ENCODE measurements at places on chromosomes 6 and 20.
A peak's percentile ranks its signal among the peaks of the same experiment; 100 is the strongest.

DNA sequence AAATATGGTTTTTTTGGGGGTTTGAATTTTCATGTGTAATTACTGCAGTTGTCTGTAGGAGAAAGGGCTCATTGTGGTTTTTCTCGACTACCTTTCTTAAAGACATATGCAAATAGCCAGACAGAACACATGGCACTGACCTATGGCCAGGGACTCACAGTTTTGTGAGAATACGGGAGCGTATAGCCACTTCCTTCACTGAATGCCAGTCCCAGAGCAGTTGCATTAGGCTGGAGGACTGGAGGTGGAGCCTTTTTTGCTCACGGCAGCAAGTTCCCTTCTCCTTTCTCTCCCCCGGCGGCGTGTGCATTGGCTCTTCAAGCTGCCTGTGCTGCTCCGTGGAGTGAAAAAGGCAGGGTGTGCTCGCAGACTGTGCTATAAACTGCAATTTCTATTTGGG, 114.9 kb downstream of the AKAP7 start:
- DNase-seq: peak; percentile 74

DNA sequence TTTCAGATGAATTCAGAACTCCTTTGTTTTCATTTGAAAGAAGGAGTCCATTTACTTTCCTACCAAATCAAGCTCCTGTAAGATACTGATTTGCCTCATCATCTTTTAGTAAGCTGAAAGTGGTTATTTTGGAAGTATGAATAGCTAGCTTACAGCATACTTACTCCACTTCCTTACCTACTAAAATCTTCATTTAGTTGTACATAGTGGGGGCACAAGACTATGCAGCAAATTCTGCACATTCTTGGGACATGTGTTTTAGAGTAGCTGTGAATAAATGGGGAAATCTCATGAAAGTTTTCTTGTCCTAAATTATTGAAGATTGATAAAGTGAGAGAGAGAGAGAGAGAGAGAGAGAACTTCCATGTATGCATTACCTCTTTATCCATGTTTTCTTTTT, 256.3 kb downstream of the OGFRL1 start:
- DNase-seq: no peak

DNA sequence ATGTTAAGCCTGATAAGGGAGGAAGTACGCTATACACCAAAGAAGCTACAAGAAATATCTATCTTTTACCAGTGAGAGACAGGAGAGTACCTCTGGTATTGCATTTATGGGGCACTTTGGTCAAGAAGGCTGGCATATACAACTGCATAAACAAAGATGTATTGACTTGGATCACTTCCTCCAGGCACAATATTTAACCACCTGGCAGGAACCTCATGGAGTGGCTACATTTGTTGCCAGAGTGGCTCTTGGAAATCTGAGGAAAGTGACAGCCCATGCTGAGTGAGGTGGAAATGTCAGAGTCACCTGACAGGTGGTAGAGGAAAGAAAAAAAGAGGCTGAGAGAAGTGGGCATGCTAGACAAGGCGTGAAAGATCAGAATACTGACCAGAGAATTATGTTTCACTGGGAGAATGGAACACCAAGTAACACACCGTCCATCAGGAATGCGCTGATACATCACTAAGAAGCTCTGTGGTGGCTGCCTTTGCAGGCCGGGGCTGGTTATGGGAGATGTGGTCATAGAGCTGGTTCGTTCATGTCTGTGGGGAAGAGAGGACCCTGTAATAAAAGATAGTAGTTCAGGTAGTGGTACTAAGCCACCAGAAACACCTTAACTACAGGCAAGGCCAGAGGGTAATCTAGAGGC, 61.4 kb upstream of the UFL1 start:
- DNase-seq: no peak

DNA sequence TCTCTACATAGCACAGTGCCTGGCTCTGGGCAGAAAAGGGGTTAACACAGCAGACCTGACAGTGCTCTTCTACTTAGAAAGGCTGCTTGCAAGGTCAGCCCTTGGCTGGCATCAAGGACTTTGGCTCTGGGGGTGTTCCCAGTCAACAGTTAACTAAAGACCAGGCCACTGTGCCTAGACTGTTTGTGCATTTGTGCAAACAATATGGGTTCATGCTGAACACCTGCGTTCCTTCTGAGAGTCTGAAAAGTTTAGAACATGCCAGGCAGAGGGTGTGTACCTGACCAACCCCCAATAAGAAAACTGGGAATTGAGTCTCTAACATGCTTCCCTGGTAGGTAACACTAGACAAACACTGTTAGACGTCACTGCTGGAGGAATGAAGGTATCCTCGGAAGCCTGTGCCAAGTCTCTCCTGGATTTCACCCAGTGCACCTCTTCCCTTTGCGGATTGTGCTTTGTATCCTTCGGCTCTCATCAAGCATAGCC, 110.7 kb downstream of the PDE10A start:
- no peak for DNase-seq

GRCh38 chr6:83707829-83708545, 914 bp downstream of the SNAP91 start:
- DNase-seq: no peak

GRCh38 chr6:112203577-112204349, 50.6 kb downstream of the LAMA4 start:
- DNase-seq: no peak

DNA sequence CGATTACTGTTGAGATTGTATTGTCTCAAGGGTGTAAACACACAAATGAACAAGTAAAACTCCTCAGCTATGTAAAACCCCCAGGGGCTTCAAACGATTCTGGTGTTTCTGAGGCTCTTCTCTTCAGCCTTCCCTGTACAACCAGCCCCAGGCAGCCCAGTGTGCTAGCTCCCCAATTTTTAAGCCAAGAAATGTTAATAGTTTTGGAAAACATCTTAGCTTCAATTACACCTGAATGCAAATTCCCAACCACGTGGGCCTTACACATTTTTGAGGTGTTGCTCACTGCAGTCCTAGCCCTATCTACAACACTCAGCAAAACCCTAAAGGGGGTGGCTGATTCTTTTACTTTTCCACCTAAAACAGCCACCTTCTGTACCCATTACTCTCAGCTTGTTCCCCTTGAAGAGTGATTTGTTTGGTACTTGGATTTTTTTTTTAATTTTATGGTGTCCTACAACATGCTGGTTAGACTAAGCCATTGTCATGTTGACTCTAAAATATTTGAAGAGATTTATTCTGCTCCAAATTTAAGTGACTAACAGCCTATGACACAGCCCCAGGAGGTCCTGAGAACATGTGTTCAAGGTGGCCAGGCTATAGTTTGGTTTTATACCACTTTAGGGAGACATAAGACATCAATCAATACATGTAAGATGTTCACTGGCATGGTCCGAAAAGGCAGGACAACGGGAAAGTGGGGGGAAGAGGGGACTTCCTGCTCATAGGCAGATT, 48.7 kb downstream of the ADAT2 start:
- DNase-seq: no peak

DNA sequence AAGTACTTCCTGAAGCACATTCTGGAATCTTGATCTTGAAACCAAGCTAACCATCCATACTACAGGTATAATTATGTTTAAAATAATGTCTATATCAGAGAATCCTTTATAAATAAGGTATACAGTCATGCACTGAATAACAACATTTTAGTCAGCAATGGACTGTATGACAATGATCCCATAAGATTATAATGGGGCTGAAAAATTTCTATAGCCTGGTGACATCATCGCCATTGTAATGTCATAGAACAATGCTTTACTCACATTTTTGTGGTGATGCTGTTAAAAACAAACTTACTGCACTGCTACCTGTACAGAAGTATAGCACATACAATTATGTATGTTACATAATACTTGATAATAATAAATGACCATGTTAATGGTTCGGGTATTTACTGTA, 31.8 kb downstream of the RNF146 start:
- no peak for DNase-seq

DNA sequence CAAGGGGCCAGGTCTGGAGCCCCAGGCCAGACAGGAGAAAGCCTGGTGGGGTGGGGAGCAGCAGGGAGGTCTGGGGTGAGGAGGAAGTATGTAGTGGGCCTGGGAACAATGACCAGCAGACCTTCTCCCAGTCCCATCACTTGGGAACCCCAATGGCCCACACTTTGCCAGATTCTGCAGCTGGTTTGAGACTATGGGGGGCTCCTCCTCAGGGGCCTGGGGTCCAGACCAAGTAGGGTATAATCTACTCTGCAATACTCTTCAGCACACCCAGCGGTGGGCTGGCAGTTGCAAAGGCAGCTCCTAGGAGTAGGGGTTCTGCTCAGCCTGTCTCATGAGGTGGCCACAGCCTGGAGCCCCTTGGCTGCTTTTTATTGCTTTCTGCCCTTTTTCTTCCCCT, 52.8 kb downstream of the NPEPL1 start:
- DNase-seq: no peak

DNA sequence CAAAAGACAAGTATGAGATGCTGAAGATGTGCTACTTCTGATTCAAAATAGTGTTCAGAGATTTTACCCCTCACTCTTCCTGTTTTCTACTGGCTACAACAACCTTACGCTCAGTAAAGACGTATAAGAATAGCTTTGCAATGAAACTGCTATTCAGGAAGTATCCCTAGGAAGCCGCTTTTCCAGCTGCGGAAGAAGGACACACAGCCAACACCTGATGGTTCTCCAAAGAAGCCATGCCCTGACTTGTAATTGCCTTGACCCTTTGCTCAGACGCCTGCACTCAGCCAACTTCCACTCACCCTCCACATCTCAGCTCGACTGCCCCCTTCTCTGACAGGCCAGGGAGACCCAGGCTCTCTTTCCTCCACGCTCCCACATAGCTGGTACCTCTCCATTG, 111.6 kb downstream of the DTNBP1 start:
- no peak for DNase-seq

DNA sequence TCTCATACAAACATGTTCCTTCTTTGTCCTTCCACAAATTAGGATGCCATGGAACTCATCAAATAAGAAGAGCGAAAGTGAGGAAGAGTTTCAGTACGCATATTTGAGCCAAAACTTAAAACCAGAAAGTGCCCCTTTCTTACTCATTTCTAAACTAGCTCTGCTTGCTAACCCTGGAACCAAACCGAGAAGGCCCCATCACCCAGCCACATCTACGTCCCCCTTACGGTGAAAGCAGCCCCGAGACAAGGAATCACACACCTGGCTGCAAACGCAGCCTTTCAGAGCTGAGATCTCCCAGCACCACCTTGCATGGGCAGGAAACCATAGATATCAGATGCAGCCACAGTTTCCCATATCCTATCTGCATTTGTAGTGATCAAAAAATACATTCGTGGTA, 28.5 kb downstream of the TRERF1 start:
- no peak for DNase-seq

DNA sequence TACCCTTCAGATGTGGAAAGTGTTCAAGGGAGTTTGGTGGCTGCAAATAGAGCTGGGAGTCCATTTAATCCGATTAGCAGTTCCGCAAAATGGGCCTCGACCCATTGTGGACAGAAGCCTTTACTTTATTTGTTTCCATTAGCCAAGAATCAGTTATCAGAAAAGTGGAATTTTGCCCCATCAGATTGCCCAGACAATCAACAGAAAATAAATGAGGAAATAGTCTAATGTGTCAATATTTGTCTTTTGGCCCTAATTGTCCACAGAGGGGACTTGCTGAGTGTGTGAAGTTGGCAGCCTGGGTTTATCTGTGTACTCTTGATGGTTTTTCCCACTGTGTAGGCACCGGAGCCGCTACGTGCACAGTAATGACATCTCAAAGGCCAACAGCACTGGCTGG, 134.3 kb downstream of the LINC00237 start:
- no peak for DNase-seq

- peak; percentile 68 for DNase-seq
These were observed at the start of gene RBCK1 for GRCh38 chr20:407953-408842. TSS of gene RBCK1 (plus strand) at chr20:408299. CDS start at chr20:408758, 459 bp downstream.

GRCh38 chr6:27383481-27383880, 5.1 kb upstream of the ZNF391 start:
- DNase-seq: no peak

- no peak for DNase-seq
These were observed 3.6 kb upstream of the ARFGEF3 start for GRCh38 chr6:138157986-138158638.

DNA sequence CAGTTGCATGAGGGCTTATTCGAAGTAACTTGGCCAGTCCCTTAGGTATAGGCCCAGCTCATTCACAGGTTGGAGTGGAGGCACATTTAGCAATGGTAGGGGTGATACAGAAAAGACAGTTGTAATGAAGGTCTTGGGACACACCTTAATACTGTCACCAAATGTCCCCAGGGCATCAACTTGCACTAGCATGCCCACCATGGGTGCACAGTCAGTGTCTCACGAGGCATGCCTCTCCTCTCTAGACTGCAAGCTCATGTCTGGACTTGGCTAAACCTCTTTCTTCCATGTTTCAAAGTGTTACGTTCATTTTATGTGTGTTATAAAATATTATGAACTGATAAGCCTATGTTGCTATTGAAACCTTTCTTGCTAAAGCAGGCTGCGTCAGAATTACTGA, 124.0 kb upstream of the ECI2 start:
- no peak for DNase-seq

GRCh38 chr6:35165630-35166071, 24.5 kb upstream of the TCP11 start:
- DNase-seq: no peak

GRCh38 chr20:32971703-32972161, 32.5 kb downstream of the SUN5 start:
- DNase-seq: no peak

- DNase-seq: no peak
These were observed 20.0 kb downstream of the BMP6 start for GRCh38 chr6:7745942-7746341.

GRCh38 chr6:8736156-8736895, 301.0 kb upstream of the SLC35B3 start:
- no peak for DNase-seq

GRCh38 chr6:98894810-98895209, 52.9 kb downstream of the FBXL4 start:
- DNase-seq: no peak
